ENCODE measurements at places on chromosomes 6 and 20.

- no peak for DNase-seq
These were observed 3.0 kb downstream of the CFB start for GRCh38 chr6:31948753-31949413.

DNA sequence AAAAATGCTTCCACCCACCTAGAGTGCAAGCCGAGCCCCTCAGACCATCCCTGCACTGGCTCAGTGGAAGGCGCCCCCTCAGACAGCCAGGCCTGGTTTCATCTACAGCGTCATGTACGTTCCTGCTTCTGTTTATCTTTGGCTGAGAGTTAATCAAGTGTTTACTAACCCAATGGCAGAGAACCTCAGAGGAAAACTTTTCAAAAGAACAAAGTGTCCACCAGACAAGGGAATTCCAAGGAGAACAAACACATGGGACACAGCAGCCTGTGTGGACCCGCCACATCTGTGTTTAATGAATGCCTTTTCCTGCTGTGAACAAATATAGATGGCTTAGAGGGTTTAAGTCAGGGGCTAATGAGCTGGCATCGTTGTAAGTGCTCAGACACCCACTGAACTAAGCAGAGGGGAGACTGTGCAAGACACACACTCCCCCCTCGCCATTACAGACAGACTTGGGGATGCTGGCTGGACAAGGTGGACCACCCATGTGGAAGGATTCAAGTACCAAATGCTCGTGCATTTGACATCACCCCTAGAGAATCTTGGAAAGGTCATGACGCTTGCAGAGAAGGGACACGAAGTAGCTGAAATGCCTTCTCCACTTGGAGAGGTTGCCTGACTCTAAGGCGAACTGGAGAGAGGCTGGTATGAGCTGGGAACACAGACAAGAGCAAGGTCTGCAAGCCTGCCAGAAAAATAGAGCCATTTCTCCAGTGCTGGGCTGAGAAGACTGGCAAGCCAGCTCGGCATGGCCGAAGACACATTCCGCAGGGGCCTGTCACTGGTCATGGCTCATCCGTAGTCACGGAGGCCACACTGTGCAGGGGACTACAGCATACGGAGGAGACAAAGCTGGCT, 53.5 kb upstream of the NXT1 start:
- DNase-seq: peak; percentile 67

DNA sequence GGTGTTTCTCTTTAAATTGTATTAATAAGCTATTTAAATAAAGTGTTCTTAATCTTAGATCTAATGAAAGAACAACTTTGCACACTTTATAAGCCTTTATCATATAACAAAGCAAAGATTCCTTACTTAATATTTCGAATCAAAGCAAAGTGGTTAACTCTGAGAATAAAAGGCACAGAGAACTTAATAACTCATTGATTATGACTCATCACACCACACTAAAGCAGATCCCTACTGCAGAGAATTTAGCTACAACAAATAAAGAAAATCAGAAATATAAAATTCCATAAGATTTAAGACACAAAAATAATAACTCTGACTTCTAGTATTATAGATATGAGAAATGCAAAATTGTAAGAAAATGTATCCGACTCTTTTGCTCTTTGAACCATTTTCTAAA, 135.6 kb upstream of the RUNX2 start:
- DNase-seq: no peak

GRCh38 chr20:47256668-47257236, 99.7 kb downstream of the ZMYND8 start:
- DNase-seq: no peak

DNA sequence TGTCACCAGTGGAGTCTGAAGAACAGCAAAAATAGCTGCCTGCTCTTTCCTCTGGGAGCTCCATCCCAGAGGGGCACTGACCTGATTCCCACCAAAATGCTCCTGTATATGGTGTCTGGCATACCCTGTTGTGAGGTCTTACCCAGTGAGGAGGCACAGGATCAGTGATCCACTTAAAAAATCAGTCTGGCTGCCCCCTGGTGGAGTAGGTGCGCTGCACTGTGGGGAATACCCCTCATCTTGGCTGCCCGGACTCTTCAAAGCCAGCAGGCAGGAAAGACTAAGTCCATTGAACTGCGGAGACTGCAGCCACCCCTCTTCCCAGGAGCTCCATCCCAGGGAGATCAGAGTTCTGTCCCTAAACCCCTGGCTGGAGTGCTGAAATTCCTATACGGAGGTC, 230.9 kb upstream of the HTR1E start:
- peak; percentile 55 for DNase-seq

GRCh38 chr6:1382883-1383728, 6.3 kb upstream of the FOXF2 start:
- peak; percentile 54 for DNase-seq

All from neural progenitor cell (in vitro differentiated cells).